ENCODE measurements at places on chromosomes 12 and 14.

DNA sequence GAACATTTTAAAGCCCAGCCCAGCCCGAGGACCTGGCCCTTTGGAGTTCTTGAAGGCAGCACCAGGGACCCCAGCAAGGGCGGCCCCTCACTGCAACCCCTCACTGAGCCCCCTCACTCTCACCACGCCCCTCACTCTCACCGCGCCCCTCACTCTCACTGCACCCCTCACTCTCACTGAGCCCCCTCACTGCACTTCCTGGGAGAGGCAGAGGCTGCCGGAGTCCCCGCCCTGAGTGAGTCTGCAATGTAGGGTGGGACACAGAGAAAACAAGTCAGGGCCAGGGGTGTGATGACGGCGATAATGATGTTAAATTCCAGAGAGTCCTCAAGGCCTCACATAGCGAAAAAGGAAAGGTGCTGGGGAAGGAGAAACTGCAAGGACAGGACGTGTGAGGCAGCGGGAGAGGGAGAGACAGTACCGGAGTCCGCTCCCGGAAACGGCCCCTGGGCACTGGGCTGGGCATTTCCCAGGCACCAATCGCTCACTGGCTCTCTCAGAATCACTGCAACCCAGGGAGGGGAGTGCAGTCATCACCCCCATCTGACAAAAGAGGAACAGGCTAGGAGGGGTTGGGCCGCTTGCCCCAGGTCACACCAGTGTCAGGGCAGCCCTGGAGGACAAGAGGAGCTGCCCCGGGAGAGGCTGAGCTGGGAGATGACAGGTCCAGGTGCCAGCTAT is 24.9 kb downstream of the CCDC88C start:
- DNase-seq = no peak

DNA sequence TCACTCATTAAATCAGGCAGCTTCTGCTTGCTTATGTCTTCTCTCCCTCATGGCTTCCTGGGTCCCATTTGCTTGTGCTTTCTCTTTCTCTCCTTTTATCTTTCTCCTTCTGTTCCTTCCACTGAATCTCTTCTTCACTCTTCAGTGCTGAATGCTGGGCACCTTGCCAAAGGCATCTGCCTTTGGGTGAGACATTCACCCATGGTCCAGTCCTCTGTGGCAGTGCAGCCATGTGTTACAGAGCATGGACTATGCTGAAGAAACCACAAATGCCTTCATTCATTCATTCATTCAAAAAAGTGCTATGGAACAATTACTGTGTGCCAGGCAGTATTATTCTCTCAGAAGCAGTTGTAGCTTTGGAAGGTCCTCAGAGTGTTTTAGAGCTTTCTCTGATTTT is 344.4 kb upstream of the STXBP6 start:
- DNase-seq = no peak

DNA sequence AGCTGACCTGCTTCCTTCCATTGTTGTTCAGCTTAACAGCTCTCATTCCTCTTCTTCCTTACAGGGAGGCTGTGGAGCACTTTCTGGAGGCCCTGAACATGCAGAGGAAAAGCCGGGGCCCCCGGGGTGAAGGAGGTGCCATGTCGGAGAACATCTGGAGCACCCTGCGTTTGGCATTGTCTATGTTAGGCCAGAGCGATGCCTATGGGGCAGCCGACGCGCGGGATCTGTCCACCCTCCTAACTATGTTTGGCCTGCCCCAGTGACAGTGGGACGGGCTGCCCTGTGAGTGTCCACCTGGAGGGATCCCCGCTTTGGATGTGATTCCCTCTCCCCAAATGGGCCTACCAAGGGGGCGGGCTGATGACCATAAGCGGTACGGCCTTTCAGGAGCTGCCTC is 20.5 kb downstream of the PEX5 start:
- no peak for DNase-seq

- DNase-seq = no peak
Observed at GRCh38 chr14:102513899-102514772, 4.6 kb upstream of the ANKRD9 start.

DNA sequence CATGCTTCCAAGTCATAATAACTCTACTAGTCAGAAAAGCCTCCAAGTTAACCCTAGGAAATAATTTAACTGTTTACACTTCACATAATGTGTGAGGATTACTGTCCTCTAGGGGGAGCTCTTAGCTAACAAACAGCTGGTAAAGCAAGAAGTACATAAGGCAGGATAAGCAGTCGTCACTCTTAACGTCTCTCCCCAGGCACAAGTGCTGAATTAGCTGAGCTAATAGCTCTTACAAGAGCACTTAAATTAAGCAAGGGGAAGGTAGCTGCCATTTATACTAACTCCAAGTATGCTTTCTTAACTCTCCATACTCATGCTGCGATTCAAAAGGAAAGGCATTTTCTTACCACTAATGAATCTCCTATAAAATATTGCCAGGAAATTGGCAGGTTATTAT is 79.3 kb upstream of the TSPAN11 start:
- no peak for DNase-seq

GRCh38 chr14:92696366-92696765 is 52.1 kb downstream of the LGMN start:
- no peak for DNase-seq

GRCh38 chr12:56300644-56301464 is 724 bp upstream of the CS start:
- no peak for DNase-seq

GRCh38 chr14:22556021-22556989 is 32.7 kb downstream of the DAD1 start:
- DNase-seq = peak; percentile 92

GRCh38 chr14:61116369-61116768 is 135.3 kb downstream of the SLC38A6 start:
- DNase-seq = no peak

DNA sequence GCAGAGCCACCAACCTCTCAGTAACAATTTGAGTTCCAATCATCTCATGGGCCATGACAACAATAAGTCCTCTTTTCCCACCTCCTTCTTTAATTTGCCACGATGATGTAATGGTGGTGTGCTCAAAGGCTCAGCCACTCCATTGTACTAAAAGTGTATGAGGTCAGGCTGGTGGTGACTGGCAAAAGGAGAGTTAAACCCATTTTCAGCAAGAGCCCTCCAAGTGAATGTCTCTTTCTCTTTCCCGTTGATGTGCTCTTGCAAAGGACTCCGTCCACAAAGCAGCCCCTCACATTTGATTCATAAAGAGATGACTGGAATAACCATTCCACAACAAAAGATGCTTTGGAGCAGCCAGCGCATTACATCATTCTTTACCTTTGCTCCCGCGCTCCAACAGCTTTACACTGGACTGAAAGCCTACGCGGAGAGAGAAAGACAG is 41.6 kb downstream of the DUSP16 start:
- no peak for DNase-seq

DNA sequence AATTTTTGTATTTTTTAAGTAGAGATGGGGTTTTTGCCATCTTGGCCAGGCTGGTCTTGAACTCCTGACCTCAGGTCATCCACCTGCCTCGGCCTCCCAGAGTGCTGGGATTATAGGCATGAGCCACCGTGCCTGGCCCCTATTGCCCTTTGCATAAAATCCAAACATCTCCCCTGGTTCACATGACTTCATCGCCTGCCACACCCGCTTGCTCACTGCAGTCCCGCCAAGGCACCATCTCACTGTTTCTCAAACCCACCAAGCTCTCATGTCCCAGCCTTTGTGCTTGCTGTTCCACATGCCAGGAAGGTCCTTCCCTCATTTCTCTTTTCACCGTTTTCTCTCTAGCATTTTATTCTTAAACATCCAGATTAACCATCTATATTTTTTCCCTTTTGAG is 9.7 kb downstream of the RHOF start:
- no peak for DNase-seq

- no peak for DNase-seq
Observed at GRCh38 chr12:123591702-123592481, 7.5 kb downstream of the TMED2 start.

GRCh38 chr12:55935738-55936151 is 4.8 kb downstream of the DGKA start:
- no peak for DNase-seq

DNA sequence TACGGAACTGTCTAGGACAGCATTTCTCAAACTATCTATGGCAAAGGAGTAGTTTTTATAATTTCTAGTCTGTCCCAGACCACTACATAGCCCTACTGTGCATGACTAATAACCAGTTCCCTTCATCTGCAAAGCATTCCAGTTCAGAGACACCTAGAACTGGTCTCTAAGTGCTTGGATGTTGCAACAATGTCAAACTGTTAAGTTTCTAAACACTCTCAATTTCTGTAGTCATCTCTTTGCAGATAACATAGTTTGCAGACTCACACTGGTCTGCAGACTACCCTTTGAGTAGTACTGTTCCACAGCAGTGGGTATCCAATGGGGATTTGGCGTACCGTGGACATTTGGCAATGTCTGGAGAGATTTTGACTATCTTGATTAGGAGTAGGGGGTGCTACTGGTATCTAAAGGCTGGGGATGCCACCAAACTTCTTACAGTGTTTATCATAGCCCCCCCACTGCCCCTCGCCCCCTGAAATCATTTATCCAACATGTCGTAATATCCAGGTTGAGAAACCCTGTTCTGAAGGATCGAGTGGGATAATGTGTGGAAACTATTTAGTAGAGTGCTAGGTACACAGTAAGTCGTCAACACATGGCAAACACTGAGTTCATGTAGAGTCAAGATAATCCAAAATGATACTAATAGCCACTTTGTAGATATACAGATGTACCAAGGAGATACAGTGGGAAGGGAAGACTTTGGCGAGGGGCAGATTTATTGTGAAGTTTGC is 1.7 kb downstream of the C12orf76 start:
- DNase-seq = no peak

GRCh38 chr14:93765155-93765554 is 23.1 kb downstream of the PRIMA1 start:
- no peak for DNase-seq

DNA sequence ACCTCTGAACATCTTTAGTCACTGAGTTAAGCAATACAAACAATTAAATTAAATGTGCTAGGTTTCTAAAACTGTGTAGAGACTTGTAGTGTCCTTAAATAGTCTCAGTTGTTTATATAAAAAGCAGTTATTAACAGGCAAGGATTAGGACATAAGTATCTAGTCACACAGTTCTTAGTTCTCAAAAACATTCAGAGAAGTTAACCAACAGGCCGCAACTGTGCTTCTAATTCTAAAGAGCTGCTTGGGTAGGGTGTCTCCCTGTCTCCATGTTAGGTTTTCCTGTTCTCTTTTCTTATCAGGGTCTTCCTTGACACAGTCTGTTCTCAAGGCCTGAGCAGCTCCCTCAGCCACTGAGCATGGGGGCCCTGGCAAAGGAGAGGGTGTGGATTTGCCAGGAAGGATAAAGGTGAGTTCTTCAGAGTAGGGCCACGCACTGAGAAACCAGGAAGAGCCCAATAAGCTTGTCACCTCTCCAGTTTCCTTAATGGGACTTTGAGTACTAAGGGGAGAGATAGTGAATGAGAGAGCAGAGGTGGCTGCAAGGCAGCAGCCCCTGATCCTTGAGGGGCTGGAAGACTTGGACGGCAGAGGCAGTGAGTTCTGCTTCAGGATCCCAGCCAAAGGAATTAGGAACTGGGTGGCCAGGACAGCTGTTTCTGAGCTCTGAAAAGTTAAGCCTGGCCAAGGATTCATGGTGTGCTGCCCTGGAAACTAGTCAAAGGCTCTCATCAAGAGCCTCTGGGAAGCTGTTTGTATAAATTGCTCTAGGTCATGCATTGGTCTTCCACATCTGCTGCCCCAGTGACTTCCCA is 177.3 kb downstream of the MYRFL start:
- DNase-seq = no peak

DNA sequence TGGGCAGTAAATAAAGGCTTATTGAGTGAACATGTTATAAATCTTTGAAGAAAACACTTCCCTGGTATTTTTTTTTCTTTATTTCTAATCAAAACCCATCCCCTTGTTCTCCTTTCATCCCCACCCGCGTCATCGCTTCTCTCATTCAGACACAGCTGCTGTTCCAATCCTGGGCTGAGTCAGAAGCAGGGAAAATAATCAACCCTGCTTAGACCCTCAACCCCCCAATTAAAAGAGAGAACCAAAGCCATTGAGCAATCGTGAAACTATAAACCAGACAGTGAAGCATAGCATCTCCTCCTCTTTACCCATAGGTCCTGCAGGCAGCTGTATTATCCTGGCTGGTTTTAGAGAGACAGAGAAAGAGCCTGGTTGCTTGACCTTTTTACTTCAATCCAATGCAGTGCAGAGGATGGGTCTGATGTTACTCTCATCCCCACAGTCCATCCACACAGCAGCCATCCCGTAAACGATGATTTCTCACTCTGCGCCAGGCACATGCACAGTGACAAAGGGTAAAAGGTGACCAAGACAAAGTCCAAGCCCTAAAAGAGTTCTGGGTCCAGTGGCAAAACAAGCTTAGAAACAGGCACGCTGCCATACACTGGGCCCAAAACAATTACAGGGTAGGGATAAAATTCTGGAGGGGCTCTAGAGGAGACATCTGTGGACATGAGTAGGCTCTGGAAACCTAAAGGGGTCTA is 238.3 kb downstream of the GALC start:
- DNase-seq = no peak

DNA sequence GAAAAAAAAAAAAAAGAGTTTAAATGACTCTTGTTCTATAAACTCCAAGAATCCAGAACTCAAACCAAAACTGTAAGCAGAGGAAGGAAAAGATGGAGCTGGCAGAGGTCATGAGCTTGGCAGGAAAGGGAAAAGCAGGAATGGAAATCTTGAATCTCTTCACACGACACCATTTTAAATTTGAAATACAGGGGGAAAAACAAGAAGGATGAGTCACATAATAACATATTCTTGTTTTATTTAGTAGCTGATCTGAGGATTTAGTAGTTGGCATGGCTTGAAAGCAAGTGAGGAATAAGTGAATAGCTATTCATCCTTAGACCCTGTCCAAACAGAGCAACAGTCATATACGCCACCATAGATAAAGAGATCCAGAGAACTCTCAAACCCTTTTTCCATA is 35.0 kb downstream of the EPS8 start:
- DNase-seq = no peak

DNA sequence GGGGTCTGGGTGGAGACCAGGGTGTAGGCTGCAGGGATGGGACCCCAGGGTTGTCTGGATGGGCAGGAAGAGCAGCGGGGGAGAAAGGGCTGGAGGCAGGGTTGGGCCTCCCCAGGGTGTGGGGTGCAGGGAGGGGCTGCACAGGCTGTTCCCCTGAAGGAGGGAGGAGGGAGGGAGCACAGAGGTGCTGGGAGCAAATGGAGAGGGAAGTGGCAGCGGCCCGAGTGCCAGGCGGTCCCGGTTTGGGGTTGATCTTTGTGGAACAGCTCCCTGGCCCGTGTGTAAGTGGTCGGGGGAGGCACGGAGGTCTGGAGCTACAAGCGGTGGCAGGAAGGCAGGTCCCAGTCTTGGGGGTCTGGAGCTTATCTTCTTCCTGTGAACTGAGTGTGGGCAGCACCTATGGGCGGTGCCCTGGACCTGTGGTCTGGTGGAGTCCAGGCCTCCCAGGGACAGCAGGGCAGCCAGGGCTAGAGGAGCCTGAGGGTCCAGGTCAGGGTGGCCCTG is 391.6 kb downstream of the TMEM121 start:
- no peak for DNase-seq

DNA sequence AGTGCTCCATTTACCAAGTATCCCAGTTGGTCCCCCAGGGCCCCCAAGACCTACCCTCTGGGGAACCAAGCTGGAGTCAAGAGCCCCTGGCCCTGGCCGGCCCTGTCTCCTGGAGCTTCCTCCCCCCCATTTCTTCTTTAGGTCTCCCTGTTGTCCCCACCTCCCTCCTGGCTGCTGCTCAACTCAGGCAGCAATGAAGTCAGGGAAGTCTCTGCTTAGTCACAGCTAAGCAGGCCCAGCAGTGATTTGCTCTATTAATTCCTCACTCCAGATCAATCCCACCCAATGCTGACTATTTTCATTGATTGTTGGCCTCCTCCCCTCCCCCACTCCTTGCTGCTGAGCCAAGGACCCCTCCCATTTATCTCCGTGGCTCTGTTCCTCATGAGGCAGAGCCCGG is 28.3 kb downstream of the VSX2 start:
- DNase-seq = no peak
